CD4-positive, alpha-beta T cell treated with Interleukin-21 for 1 hour (primary cell): ENCODE measurements at places on chromosomes 11 and 22.

DNA sequence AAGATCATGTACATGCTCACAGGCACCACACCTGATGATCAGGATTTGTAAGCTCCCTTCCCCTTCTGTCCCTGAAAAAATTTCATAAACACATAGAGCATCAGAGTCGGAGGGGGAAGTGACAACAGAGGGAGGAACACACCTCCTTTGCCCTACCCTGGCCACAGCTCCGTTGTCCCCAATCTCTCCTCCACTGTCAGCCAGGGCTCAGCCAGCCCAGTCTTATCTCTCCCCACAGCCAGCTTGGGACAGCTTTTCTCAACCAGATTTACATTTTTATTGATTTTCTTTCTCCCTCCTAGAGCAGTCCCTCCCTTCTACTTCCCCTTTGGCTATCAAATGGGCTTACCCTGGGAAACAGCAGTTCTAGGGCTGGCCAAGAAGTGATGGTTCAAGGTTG is 32.1 kb upstream of the TPBGL start:
- DNase-seq = no peak

GRCh38 chr22:49380828-49381114 is 446.9 kb downstream of the BRD1 start:
- DNase-seq = no peak

- no peak for DNase-seq
Measured at GRCh38 chr22:34783436-34783835, 282.5 kb upstream of the ISX start.

DNA sequence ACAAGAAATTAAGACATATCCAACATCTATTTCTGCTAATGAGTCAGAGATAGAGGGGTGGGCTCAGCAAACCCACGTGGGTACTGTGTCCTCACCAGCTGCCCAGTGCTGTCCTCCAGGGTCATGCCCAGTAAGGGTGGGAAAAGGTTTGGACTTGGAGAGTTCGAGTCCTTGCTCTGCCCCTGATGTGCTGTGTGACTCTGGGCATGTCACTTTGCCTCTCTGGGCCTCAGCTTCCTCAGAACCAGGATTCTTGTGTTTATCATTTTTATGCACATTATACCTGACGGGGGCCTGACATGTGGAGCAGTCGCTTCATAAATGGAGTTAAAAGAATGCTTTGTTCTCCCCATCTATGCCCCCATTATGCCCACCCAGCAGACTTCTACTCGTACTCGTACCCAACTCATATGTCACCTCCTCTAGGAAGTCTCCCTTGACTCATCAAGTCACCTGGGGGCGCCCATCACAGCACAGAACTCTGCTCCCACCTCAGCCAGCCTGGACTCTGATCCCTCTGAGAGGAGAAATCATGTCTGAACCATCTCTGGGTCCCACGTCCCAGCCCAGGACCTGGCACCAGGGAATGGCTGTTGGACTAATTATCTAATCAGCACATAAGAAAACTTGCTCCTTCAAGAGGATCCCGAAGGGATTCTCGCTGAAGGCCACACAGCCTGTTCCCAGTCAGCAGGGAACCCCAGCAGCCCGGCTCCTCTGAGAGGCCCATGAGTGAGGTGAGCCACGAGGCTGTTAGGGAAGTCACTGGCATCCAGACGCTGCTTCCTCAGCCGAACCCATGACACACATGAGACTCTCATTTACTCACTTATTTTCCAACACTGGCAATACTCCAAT is 38.7 kb upstream of the TSKU start:
- DNase-seq = no peak

GRCh38 chr11:15670520-15671070 is 555.9 kb downstream of the INSC start:
- no peak for DNase-seq

DNA sequence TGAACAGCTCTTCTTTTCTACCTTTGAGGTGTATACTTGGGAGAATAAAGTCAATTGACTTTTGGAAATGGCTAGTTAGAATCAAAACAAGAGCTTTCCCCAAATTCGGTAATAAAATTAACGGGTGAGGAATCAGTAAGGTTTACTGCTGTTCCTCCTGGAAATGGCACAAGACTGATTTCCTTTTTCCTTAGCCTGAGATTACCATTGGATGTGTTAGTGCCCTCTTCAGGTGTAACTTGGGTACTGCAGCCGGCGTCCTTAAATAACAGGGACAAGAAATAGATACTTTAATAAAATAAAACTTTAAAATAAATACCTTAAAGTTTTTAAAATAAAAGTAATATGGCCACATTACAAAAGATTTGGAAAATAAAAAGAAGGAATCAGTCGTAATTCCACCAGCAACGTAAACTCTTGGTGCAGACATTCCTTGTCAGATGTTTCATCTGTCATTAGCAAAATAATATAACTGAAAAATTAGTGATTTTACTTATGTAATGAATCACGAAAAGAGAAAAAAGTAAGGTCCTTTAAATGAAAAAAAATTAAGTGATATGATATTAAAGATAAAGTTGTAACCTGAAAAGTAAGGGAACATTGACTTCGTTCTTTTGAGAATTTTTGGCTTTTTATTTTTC is 29.7 kb downstream of the ZFTA start:
- DNase-seq = peak; percentile 69

DNA sequence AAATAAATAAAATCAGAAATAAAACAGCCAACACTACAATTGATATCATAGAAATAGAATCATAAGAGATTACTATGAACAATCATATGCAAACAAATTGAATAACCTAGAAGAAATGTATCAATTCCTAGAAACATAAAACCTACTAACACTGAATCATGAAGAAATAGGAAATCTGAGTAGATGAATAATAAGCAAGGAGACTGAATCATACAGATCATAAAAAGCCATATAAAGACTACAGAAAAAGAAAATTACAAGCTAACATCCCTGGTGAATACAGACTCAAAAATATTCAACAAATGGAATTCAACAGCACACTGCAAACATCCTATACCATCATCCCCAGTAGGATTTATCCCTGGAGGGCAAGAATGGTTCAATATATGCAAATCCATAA is 135.6 kb downstream of the SBF2 start:
- DNase-seq = no peak

GRCh38 chr22:39214006-39214382 is 30.8 kb downstream of the PDGFB start:
- DNase-seq = no peak

DNA sequence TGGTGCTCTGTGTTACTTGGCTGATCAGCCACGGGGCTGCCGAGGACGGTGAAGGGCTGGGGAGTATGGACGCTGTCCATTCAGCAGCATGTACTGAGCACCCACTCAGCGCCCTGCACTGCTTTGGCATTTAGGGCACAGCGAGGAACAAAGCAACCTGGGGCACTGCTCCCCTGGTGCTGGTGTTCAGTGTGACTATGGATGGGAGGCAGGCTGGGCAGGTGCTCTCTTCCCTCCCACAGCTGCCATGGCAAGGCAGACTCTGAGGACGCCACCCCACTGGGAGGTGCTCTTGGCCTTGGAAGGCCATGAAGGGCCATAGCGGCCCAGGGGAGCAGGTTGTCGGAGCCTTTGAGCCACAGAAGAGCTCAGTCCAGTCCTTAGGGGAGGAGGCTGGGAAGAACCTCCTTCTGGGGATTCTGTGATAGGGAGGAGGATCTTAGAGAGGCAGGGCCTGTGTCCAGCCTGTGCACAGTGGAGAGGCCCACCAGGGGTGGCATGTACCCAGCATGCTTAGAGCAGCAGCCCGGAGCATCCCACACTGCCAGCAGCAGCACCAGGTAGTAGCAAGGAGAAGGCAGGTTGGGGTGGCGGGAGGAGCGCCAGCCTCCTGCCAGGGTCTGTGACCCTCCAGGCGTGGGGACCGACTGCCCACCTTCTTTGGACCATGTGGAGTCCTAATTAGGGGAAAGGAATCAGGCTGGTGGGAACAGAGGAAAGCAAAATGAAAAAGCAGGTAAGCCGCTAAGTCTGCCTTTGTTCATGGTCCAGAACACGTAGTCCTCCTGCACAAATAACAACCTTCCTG is 141.8 kb downstream of the MPPED1 start:
- DNase-seq = no peak

DNA sequence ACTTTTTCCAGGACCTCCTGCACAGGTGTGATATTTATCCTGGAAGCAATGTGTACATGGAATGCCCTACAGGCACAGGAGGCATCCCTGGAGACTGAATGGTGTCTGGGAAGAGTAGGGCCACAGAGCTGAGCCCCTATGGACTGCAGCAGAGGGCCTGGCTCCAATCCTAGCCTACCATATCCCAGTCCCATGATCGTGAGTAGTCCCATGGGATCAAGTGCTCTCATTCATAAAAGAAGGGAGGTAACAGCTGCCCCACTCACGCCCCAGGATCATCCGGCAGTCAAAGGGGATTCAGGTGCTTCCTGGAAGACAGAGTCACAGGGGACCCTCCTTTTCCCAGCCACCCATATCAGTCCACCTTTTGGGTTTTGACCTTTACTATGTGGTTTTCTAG is 24.0 kb downstream of the ANKK1 start:
- no peak for DNase-seq

DNA sequence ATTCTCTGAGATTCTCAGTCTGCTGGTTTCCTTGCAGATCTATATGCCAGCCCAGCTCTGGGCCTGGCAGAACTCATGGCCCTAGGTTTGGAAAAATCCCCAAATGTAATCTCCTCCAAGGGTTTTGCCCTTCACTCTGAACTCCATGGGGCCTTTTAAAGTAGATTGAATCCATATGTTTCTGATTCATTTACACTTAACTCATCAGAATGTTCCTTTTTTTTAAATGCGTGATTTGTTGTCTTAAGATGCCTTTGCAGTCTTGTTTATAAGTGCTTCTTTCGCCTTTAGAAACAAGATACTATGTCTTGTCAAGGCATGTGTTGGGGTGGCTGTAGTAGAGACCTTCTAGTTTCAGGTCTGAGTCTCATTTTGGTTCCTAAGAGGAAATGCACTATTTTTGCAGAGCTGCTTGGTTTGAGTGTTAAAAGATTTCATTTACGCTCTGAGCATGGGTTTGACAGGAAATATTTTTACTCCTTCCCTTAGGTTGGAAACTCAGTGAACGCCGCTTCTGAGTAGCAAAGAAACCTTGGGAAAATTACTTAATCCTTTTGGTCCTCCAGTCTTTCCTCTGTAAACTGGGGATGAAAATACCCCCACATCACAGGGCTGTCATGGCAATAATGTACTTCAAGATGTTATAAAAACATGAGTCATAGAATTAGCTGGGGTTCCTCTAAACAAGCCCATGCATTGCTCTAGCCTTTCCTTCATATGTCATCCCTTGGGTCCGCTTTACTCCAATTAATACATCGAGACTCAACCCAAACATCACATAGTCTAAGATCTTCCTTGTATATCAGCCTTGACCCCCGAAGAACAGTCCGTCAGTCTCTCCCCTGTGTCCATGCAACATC is 83.5 kb downstream of the SNX19 start:
- DNase-seq = no peak

GRCh38 chr11:92707173-92707619 is 262.3 kb upstream of the MTNR1B start:
- no peak for DNase-seq

DNA sequence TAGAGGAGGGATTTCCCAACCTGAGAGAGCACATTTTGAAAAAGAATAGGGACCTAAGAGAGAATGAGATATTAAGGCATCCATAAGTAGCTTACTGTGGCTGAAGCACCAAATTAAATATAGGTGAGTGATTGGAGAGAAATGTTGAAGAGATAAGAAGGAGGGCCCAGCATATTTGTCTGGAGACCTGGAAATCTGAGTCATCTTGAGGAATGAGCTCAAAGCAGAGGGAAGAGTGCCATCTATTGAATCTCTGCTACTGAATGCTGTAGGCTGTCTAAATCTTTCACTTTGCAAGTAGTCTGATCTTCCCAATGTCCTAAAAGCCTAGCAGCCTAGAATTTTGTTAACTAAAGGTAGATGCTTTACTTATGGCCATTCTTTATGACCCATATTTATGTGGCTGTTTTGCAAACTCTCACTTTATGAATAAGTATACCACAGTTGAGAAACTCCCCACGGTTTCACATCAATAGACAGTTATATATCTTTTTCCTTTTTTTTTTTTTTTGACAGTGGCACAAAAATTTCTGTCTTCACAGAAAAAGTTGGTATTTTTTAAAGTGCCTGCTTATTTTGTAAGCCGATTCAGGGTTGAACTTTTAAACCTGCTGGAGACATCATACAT is 2093.5 kb downstream of the LRRC4C start:
- DNase-seq = no peak

DNA sequence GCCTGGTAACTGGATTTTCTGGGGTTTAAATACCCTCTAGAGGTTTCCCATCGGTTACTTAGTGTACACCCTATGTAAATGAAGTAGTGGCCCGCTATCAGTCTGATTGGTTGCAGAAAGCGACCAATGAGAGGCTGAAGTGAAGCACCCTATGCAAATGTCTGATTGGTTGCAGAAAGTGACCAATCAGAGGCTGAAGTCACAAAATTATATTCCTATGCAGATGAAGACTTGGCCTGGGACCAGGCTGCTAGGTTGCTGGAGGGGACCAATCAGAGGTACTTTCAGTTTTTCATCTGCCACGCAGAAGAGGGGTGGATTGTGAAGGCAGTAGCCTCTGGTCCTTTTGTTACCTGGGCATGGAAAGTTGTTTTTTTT is 134.8 kb downstream of the TBC1D22A start:
- peak; percentile 0 for DNase-seq

GRCh38 chr11:122062763-122063162 is 53.3 kb downstream of the BLID start:
- no peak for DNase-seq

DNA sequence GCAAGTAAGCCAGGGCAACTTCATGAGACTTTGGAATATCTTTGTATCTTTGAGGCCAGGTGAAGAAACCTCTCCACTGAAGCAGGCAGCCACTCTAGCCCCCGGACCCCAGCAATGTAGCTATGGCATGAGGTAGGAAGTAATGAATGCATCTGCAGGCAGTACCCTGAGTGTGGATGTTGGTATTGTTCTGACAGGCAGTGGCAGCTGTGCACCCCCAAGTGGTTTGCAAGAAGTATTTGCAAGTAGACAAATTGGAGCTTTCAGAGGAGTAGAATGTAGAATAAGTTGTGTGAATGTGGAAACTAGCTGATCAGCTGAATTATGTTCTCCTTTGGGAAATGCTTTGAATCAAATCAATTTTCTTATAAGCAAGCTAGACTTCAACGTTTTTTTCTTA is 194.4 kb upstream of the PGR start:
- no peak for DNase-seq

DNA sequence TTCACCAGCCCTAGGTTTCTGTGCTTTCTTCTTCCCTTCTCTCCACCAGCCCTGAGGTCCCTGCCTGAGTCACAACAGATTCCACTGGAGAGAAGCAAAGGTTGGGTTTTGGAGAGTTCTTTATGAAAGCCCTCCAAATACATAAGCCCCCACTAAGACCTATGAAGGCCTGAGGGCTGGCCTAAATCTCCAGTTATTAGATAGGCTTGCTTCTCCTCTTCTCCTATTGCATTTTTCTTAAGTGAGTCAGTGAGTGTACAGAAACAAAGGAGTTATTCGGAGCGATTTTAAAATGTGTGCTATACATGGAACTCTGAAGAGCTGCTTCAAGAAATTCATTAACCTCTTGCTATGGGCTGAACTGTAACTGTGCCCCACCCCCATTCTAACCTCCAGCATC is 1057.3 kb downstream of the OPCML start:
- DNase-seq = no peak
